ENCODE measurements at places on chromosomes 5 and 9. TPM values are rescaled to one million over a fixed set of nuclear protein-coding genes. Genes with fewer than 3 reads are reported as not detected.
A peak's percentile ranks its signal among the peaks of the same experiment; 100 is the strongest.

GRCh38 chr5:11251247-11251646 lies 490.2 kb upstream of the DAP start:
- H3K36me3 ChIP-seq: no peaks in the 10 kb centered on the region
- no peak overlapping the region for H3K4me3 ChIP-seq
- no peak for DNase-seq
- H3K27me3 ChIP-seq: no peaks in the 10 kb centered on the region
- no peak overlapping the region for H3K27ac ChIP-seq

GRCh38 chr9:20981486-20981885 lies 50.0 kb downstream of the HACD4 start:
- peaks cover 4% of the 10 kb centered on the region for H3K4me1 ChIP-seq
- H3K27ac ChIP-seq: peak overlapping the region; percentile 79
- no peaks in the 10 kb centered on the region for H3K36me3 ChIP-seq
- H3K27me3 ChIP-seq: no peaks in the 10 kb centered on the region
- DNase-seq: no peak

GRCh38 chr5:55832446-55832845 lies 18.7 kb upstream of the IL31RA start:
- H3K27me3 ChIP-seq: no peaks in the 10 kb centered on the region
- no peaks in the 10 kb centered on the region for H3K36me3 ChIP-seq
- H3K4me3 ChIP-seq: no peak overlapping the region
- H3K27ac ChIP-seq: no peak overlapping the region
- no peaks in the 10 kb centered on the region for H3K4me1 ChIP-seq

DNA sequence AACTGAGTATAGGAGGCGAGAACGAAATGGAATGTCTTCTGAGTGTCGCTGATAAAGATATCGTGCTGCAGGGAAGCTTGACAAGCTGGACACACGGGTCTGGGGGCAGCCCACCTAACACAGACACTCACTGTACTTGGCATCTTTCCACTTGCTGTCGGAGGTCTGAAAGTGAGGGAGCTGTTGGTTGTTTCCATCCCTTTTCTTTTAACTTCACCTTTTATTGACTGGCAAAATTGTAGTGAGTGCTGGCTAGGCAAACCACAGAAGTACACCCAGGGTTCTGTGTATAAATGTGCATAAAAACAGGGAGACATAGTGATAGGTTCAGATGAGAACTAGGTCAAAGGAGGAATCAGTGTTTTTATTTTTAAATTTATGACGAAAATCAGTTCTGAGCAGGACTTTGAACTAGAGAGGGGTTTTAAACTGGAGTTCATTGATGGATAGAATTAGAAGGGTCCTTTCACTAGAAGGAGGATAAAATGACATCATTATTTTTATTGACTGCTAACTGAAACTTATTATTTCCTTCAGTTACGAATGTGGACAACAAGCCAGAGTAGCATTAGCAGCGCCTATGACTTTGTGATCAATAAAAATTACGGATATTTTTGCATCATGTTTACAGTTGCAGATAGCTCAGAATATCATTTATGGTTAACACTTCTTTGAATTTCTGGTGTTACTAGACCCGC lies 817 bp downstream of the GAPVD1 start:
- peaks cover 5% of the 10 kb centered on the region for H3K36me3 ChIP-seq
- peak overlapping the region; percentile 99 for H3K4me3 ChIP-seq
- no peaks in the 10 kb centered on the region for H3K27me3 ChIP-seq
- H3K27ac ChIP-seq: peak overlapping the region; percentile 75
- H3K4me1 ChIP-seq: peaks cover 23% of the 10 kb centered on the region

GRCh38 chr5:32627219-32627870 lies 42.0 kb downstream of the SUB1 start:
- no peak for DNase-seq
- H3K27me3 ChIP-seq: no peaks in the 10 kb centered on the region
- no peaks in the 10 kb centered on the region for H3K36me3 ChIP-seq
- H3K4me1 ChIP-seq: peaks cover 25% of the 10 kb centered on the region
- H3K4me3 ChIP-seq: no peak overlapping the region

DNA sequence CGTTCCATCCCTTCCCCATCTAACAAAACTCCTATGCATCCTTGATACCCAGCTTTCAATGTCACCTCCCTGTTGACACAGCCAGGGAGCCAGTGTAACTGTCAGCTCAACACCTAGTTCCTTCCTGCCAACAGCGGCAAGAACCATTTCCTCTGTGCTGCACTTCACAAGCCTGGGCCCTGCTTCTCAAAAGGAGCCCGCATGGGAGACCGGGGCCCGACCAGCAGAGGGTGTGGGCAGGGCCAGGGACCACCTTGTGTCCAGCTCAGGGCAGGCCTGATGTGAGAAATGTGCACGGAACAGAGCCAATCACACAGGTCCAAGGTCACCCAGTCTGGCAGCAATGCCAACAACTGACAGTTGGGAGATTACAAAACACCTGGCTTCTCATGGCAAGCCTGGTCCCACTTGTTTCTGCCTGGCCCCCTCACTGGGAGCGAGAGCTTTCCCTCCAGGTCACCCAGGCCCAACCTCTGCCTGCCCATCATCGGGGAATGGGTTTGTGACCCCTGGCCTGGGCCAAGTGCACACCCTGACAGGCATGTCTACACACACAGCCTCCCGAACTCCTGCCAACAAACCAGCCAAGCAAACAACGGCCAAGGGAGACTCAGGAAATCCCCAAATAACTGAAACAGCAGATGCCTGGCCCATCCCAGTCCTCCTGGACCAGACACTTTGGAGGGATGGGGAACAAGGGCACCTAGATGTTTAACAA lies 3.1 kb downstream of the RNF44 start:
- H3K27me3 ChIP-seq: no peaks in the 10 kb centered on the region
- H3K27ac ChIP-seq: no peak overlapping the region
- no peak for DNase-seq

- no peak overlapping the region for H3K4me3 ChIP-seq
Observed at GRCh38 chr9:111728143-111728542, 66.6 kb downstream of the SHOC1 start.

DNA sequence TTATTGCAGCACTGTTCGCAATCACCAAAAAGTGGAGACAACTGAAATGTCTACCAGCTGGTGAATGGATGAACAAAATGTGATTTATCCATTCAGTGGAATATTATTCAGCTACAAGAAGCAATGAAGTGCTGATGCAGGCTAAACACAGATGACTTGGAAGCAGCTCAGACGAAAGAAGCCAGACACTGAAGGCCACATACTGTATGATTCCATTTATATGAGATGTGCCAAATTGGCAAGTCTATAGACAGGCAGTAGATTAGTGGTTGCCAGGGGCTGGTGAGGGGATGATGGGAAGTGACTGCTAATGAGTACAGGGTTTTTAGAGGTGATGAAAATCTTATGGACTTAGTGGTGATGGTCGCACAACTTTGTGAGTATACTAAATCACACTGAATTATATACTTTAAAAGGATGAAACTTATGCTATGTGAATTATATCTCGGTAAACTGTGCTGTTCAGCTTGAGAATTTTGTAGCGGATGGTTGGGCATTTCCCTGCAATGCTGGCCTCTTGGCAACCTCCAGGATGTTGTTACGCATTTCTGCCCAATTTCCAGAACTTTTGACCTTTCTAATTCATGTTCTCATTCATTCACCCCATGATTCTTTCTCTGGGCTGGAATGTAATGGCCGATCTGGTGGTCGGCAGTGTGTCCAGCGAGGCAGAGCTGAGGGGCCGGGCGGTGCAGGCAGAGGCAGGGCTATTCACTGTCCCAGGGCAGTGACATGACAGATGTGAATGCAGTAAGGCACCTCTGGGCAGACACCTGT lies 22.0 kb upstream of the WNK2 start:
- H3K27ac ChIP-seq: no peak overlapping the region
- no peak for DNase-seq
- H3K27me3 ChIP-seq: no peaks in the 10 kb centered on the region
- H3K36me3 ChIP-seq: no peaks in the 10 kb centered on the region
- no peak overlapping the region for H3K4me3 ChIP-seq

Gene PRRC1
- 28.7 TPM for total RNA-seq

Gene MRPL50
- 16.3 TPM for total RNA-seq

Gene CKMT2
- 16.8 TPM for total RNA-seq

Gene IL3
- not detected for total RNA-seq

Gene TMC1
- total RNA-seq: not detected

Measured in thoracic aorta (tissue), 2 donors.